ENCODE measurements at places on chromosomes 1 and 21.

- no peak for DNase-seq
Measured at GRCh38 chr21:15283789-15284188, 219.0 kb upstream of the NRIP1 start.

DNA sequence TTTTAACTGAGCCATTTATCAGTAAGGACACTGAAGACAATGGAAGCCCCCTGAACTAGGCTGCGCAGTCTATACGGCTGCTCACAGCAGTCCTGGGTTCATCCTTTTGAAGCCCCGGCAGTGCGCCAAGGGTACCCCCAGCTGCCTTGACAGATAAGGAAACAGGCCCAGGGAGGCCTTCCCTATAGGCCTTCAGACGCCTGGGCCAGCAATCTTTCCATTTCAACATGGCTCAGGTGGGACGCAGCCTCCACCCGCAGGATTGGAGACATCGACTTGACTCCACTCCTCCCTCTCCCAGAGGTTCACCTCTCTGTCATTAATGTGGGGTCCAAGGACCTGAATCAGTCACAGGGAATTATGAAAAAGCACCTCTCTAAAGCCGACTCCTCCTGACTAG, 2.8 kb upstream of the LYPD8 start:
- no peak for DNase-seq

DNA sequence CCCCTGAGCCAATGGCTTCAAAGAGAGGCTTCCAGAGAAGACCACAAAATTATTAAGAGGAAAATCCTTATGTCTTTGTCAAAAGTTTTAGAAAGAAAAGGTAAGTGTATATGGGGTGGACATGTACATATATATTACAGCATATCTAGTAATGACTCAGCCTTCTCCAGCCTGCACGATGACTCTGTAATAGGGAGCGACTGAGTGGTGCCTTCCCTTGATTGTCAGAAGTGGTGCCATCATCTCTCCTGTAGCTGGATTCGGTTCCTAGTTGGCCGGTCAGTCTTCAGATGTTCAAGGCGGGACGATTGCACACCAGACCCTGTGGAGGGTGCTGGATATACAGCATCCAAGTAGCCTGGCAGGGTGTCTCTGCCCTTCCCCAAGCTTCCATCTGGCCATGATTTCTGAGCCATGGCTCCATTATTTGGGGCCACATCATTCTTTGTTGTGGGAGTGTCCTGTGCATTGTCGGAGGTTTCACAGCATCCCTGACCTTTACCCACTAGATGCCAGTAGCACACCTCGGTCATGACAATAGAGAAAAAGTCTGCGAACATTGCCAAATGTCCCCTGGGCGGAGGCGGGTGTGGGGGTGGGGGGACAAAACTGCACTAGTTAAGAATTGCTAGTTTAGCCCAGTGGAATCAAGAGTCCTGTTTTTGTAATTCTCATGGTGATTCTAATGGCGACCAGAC, 206.2 kb upstream of the KAZN start:
- no peak for DNase-seq

GRCh38 chr1:215133532-215133931, 51.0 kb downstream of the KCNK2 start:
- no peak for DNase-seq

DNA sequence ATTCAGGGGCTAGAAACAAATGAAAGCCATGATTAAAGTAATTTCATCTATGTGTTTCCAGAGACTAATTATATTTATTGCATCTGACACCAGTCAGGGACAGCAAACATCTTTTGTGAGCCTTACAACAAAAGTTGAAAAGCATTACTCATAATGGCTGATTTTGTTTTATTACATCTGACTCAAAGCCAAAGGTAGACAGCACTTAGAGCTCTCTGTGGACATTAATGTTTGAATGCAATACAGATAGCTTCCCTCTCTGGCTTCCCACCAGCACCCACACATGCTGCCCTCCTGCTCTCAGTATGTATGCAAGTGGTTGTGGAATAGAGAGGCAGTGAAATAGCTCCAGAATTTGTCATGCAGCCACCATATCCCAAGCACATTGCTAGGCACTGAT, 198.7 kb downstream of the SETD4 start:
- DNase-seq: no peak

DNA sequence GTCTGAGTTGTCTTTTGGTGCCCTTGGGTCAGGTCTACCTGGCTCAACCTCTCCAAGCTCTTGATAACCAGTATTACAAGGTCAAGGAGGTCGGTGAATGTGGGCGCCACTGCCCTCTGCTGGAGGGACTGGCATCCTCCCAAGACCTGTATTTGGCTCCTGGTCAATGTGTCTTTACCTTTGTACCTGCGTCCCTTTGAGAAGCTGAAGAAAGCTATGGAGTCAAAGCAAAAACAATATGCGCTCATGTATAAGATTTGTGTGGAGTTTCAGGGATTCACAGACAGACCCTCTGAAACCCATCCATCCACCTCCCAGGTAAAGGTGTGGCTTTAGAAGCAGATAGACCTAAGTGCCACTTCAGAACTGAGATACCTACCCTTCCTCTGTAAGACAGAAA, 61.8 kb upstream of the NBL1 start:
- peak; percentile 59 for DNase-seq

DNA sequence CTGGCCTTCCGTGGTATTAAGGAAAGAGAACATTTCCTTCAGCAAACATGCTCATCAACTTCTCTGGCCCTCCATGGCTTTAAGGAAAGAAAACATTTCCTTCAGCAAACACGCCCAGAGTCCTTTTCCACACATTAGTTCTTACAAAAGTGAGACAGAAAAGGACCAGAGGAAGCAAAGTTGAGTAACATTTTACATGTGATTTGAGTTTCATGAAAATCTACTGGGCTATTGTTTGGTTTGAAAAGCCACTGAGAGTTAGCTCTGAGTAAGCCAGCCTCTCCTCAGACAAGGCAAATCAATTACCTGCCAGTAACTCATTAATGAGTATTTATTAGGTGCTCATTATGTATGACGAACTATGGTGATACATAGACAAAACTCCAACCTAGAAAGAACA, 78.0 kb downstream of the NID1 start:
- DNase-seq: no peak

GRCh38 chr21:27425574-27425973, 458.7 kb upstream of the ADAMTS5 start:
- DNase-seq: no peak

GRCh38 chr1:78543941-78544643, 53.3 kb downstream of the PTGFR start:
- no peak for DNase-seq

- peak; percentile 51 for DNase-seq
Measured at GRCh38 chr1:14755518-14756252, 157.2 kb downstream of the KAZN start.

DNA sequence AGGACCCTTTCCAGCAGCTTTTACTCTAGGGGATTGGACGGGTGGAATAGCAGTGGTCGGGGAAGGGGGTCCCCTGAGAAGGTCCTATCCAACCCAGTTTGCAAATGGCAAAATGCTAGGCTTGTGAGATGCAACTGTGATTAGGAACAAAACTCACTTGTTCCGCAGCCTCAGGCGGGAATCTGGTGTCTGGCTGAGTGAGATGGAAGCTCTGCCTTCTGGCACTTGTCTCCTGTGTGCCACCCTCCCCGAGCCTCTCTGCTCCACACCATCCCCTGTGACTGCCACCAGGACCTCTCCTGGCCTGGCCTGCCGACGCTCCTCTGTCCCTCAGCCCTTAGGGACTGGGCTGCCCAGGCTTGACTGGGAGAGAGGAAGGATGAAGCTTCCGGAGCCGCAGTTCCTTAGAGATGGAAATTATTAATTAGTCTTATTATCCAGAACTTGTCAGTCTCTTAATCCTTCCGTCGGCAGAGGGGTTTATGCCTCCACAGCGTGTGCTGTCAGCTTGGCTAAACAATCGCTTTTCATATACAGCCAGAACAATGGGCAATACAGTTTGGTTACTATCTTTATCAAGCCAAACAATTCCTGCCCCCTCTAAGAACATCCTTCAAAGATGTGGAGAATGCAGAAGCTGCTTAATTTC, 292.8 kb upstream of the VAMP3 start:
- DNase-seq: no peak

DNA sequence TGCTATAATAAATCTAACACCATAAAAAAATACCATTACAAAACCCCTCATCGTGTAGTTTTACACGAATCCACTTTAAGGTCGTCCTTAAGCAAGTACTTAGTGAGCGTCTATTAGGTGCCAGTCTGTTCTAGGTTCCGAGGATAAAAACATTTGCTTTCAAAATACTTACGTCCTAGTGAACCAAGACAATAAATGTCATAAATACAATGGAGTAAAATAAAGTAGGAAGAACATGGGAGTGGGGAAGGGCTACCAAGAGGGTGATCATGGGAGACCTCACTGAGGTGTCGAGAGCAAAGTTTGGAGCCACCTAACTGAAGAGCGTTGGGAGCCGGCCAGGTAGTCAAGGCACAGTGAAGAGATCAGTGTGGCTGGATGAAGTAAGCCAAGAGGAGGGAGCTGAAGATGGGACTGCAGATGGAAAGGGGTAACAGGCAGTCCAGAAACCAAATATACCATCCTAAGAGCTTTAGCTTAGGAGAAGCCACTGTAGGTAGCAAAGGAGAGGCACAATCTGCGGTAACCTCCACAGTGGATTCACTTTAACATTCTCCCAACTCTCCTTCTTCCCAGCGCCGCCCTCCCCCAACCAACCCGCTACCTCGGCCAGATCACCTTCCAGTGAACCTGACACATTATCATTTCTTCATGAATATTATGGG, 684 bp downstream of the LTN1 start:
- DNase-seq: no peak

DNA sequence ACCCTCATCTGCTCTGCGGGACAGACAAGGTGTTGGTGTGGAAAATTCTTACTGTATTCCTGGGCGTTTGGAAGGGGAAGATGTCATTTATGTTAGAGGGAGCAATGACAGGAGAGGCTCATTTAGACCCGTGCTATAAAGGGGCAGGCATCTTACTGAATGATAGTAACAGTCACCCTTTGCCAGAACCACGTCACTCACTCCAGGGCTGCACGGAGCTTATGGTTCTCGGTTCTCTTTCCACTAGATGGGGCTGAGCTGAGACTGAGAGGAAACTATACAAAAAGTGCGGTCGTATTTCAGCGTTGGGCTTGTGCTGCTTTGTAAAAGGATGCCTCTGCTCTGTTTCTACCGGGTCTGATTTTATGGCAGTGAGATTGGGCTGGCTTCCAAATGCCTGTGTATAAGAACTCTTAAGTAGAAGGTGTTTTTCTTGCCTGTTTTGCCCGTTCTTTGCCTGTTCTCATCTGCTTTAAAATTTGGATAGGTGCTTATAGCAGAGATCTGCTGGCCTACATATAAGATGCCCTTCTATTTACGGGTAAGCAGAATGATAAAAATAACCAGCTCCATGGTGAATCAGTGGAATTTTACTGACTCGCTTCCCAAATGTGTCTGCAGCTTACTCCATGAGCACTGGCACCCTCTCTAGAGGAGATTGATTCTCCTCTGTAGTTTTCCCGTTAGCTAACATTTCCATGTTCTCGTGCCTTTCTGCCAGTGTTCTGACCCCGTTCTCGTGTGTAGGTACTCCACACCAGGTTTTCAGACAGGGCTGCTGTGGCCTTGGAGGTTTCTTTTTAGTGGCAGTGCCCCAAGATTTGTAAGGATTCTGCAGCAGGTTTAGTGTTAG, 55.9 kb downstream of the MRPS6 start:
- no peak for DNase-seq

Data from GM06990 (cell line).